ENCODE measurements at places on chromosomes 3 and 15. TPM values are rescaled to one million over a fixed set of nuclear protein-coding genes. Genes with fewer than 3 reads are reported as not detected.
A peak's percentile ranks its signal among the peaks of the same experiment; 100 is the strongest.

DNA sequence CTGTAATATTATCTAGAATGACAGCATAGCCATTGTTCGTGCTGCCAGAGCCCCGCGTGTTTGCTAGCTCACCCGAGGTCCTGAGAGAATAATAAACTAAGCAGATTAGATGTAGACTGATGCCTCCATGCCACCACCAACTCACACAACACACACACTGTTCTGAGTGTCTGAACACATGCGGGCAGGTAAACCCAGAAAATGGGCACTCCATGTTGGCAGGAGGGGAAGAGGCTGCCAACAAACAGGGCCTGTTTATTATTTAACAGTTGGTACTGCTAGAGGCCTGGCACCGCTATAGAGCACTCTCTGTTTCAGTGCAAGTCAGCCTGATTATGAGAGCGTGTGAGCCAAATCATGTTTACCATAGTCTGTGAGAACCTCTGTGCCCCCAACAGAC lies 299.0 kb downstream of the ZBTB20 start:
- DNase-seq: no peak

DNA sequence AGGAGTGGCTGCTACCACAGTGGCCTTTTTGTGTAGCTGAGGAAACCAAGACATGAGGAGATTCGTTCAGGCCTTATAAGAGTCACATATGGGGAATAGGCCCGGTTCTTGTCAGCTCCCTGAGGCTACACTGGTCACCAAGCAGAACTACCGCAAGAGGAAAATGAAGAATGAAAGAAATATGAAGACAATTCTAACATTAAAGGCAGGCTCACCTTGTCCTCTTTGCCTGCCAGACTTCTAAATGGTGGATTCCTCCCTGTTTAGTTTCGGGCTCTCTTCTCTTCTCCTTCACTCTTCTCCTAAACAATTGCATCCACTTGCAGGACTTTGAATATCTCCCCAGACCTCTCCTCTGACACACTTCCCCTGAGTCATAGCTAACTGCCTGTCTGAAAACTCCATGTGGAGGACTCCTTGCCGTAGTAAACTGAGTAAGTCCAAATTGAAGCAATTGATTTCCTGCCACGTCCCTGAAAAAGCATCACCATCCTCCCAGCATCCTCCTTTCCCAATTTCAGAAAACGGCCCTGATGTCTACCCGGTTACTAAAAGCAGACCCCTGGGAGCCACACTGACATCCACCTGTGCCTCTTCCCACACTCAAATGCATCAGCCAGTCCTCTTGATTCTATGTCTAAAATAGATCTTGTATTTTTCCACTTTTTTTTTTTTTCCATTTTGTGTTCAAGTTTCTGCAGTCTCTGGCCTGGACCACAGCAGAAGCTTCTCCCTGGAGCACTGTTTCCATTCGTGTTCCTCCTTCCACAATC lies 30.3 kb upstream of the VEPH1 start:
- peak; percentile 86 for DNase-seq

- DNase-seq: no peak
These were observed 68.5 kb downstream of the FMN1 start for GRCh38 chr15:33125894-33126537.

GRCh38 chr3:154936196-154936595 lies 143.9 kb upstream of the MME start:
- no peak for DNase-seq

- DNase-seq: no peak
These were observed 22.6 kb upstream of the NR2F2 start for GRCh38 chr15:96307856-96308394.

- DNase-seq: peak; percentile 91
These were observed 189.2 kb upstream of the THRB start for GRCh38 chr3:24683633-24684384.

- peak; percentile 75 for DNase-seq
These were observed 677.8 kb downstream of the FHIT start for GRCh38 chr3:60573494-60573893.

DNA sequence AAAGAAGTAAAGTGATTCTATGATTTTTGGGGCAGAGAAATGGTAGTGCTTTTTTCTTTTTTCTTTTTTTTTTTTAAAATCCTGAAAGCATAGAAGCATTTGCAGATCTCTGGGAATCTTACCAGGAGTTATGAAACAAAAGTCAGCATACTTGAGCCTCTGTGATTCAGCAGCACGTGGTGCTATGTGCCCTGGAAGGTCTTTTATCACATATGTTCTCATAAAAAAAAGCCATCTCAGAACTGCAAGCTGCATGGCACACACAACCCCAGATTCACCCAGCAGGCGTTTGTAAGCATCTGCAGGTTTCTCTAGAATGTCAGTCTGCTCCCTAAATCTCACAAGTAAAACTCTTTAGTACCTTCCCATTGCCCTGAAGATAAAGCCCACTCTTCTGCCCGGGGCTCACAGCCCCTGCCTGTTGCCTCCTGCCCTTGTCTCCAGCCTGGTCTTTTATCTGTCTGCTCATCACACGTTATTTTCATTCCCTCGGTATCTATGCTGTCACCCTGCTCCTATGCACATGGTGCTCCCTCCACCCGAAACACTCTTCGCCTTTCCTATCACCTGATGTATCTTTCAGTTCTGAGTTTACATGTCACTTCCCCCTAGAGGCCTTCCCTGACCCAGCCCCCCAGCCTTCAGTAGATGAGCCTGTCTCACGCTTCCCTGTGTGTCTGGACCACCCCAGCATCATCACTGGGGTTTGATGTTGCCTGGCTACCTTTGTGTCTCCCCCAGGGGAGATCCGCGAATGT lies 72.4 kb downstream of the CHDH start:
- peak; percentile 95 for DNase-seq

DNA sequence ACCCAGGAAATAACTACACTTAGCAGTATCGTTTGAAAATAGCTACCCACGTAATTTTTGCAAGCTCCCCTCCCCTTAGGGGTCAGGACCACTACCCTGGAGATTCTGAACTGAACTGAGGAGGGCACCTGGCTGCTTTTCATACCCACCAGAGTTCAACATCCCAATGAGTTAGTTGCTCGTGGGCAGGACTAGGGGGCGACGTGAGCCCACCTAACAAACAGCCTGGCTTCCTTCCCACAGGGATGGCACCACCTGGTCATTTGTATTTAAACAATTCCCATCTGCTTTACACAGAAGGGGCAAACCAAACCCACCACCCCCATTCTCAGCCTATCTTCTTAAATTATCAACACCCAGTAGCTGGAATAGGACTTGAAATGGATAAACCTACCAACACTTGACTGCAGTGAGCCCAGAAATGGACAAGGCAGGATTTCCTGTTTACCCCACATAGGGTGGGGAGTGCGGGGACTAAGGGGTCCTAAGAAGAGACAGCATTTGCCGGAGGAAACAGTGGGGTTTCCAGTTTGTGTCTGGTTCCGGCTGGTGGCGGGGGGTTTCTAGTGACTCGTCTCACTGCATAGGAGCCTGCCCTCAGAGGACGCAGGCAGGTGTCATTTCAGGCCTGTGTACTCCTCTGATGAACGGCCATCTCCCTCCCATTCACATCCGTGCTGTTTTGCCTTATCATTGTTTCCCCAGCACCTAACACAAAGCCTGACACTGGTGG lies 11.6 kb upstream of the VGLL4 start:
- DNase-seq: peak; percentile 46

DNA sequence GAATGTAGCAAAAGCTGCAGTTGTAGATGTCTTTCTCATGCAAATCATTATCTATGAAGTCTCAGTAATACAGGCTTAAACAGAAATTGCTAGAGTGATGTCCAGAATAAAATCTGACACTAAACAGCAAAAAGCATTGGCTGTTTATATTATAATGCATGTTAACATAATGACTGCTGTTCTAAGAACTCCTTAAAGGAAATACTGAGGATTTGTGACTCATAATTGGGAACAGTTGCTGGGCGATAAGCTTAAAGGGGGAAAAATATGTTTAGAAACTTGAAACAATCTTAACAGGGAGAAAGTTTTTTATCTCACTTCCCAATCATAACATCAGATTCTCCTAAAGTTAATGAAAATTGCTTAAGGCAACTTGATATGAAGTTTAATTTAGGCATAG lies 17.5 kb downstream of the TIPARP start:
- DNase-seq: peak; percentile 82

DNA sequence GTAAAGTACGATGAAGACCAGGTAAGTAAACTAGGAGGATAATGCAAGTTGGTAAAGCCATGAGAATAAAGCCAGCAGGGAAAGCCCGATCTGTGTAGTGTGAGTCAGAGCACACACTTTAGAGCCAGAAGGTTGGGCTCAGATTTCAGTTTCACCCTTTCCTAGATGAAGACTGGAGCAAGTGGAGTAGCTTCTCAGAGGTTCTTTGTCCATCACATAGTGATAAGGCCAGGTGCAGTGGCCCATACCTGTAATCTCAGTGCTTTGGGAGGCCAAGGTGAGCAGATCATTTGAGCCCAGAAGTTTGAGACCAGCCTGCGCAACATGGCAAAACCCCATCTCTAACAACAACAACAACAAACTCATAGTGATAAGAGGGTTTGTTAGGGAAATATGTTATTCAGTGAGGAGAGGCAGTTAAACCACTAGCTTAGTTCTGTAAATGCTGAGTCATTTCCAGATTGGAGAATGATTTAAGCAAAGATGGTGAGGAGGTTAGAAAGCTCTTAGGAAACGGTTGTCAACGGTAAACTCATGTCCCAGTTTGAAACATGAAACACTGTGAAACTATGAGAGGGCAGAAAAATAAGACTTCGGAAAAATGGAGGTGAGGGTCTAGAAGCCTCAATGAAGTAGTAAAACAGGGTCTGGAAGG lies 39.0 kb downstream of the IL12A start:
- DNase-seq: peak; percentile 82

DNA sequence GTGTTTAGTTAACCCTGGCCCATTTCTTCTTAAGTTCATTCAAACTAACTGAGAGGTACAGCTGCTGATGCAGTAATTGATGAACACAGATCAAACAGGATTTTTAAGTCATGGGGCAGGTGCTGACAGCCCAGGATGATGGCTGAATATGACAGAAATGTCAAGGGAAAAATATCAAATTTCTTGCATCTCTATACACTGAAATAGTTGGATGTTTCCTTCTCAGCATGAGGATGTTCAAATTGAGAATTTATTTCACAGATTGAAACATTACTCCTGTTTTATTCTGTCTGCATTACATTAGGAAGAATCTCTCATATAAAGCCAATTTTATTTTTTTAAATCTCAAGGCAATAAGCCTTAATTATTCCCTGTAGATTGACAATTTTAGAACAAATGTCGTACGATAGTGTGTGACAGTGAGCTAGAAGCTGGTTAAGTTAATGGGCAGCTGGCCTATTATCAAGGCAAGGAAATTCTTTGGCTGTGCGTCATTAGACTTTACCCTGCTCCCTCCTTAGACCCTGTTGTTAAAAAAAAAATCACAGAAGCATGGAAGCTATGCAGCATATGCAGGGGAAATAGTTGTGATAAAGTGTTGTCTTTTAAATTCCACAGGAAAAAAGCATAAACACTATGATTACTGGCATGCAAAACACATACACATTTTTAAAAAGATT lies 183.8 kb upstream of the KCNMB2 start:
- peak; percentile 82 for DNase-seq

DNA sequence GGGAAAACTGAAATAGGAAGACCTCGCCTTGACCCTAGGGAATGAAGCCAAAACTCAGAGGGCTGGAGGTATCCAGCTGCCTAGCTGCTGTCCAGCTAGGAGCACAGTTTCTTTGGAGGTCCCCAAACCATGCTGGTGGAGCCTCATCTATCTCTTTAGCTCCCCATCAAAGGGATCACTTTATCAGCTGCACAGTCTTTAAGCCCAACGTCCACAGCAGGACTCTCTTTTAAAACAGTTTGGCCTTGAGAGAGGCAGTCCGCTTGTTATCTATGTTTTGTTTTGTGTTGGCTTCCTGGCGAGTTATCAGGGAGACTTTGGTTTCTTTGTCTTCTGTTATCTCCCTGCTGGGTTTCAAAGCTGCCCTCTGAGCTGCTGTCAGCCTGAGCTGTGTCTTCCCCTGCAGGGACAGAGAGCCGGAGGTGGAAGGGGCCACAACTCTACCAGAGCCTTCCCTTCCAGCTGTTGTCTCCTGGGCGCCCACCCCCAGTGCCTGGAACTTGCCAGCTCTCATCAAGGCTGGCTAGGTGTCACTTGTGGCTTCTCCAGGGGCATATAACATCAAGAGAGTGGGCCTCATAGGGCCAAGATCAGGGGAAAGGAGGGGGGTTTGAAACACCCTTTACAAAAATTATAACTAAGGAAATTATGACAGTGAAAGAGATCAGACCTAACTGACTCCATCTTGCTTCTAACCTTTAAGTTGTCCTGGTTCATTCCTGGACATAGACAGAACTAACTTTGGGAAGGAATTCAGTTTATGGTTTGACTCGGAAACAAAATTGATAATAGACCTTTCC lies 61.4 kb upstream of the C15orf39 start:
- no peak for DNase-seq

GRCh38 chr15:70234256-70234905 lies 136.7 kb upstream of the TLE3 start:
- peak; percentile 93 for DNase-seq

- peak; percentile 79 for DNase-seq
These were observed 1.2 kb downstream of the MEX3B start for GRCh38 chr15:82044373-82045178.

GRCh38 chr3:128364291-128364690 lies 102.4 kb downstream of the DNAJB8 start:
- DNase-seq: no peak

DNA sequence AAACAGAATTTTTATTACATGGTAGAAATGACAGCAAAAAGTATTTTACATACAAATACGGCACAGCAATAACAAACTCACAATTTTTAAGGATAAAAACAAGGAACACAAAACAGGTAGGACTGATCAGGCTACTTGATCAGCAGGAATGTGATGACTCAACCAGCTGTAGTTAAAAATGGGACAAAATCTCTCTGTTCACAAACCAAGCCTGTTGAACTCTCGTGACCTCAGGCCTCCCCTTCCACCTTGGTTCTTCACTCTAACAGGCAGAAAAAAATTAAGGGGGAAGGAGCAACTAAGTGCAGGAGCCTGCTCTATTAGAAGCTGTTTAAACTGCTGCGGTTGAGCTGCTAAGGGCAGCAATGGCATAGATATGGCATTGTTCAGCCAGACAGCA lies 18.7 kb downstream of the FBXL22 start:
- DNase-seq: no peak

DNA sequence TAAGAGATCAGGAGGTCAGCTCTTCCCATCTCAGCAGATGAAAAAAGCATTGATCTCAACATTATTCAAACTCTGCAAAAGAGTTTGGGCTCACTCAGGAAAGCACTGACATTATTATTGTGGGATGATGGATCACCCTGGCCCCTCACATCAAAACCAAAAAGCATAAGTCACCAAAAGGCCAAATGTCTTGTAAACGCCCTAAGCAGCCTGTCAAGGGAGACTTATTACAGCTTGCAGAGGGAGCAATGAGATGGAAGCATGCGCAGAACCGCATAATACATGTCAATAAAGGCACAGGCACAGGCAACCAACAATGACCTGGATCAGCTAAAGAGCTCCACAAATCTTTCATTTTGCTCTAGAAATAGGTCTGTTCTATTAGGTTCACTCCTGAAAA lies 4.6 kb downstream of the FSIP1 start:
- DNase-seq: no peak

CCDC54 gene
- not detected for total RNA-seq

SLC28A1 gene
- not detected for total RNA-seq

DNAH1 gene
- total RNA-seq: 4.0 TPM

RSL24D1 gene
- 95.2 TPM for total RNA-seq

PLS1 gene
- total RNA-seq: 0.13 TPM

SLC30A4 gene
- total RNA-seq: 6.5 TPM

ATP13A5 gene
- total RNA-seq: not detected

MESP2 gene
- total RNA-seq: not detected

CIB2 gene
- 1.4 TPM for total RNA-seq

CDC25A gene
- total RNA-seq: 4.3 TPM

CAMKV gene
- total RNA-seq: not detected

BSN gene
- under 0.01 TPM for total RNA-seq
